ENCODE measurements at places on chromosomes 1 and 21.

- DNase-seq = peak; percentile 56
Observed at GRCh38 chr1:28359592-28360239, 9.8 kb upstream of the PHACTR4 start.

DNA sequence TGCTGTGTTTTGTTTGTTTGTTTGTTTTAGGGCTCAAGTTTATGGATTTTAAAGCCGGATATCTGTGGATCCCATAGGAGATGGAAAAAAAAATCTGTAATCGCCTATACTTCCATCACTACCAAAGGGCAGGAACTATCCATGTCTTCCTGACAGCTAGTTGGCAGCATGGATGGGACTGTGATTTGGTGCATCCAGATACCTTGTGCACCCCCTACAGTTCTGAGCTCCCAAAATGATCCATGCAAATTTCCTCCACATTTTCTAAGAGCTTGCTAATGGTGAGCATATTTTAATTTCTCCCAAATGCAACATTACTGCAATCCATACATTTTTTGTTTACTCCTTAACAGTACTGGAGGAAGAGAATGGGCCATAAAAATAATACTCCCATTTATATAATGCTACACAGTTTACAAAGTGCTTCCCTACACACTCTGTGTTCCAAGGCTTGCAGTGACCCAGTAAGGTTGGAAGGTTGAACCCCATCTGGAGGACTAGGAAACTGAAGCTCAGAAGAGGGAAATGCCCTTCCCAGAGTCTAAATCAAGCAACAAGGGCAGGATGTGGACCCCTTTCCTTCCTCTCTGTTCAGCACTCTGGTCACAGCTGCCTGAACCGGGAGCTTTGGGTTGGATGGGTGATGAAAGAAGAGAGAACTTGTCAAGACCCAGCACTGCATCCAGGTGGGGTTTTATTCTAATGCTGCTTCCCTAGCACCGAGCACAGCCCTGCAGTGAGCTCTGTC lies 48.0 kb downstream of the CAPN8 start:
- no peak for DNase-seq

- DNase-seq = no peak
Observed at GRCh38 chr1:183194527-183195141, 8.6 kb downstream of the LAMC2 start.

DNA sequence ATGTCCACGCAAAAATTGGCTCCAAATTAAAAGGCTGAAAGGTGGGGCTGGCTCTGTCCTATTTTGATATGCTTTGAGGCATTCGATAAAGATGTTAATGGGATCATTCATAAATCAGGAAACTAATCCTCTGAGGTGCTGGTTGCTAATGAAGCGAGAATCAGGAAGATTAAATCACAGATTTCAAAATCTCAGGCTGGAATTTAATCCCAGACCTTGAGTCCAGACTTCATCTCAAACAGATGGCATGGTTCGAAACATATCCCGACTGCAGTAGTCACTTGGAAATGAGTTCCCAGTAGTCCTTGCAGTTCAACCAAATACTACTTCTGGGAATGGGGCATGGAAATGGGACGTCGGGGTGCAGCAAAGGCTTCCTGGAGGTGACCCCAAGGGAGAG lies 4.5 kb upstream of the KLF17 start:
- DNase-seq = no peak

DNA sequence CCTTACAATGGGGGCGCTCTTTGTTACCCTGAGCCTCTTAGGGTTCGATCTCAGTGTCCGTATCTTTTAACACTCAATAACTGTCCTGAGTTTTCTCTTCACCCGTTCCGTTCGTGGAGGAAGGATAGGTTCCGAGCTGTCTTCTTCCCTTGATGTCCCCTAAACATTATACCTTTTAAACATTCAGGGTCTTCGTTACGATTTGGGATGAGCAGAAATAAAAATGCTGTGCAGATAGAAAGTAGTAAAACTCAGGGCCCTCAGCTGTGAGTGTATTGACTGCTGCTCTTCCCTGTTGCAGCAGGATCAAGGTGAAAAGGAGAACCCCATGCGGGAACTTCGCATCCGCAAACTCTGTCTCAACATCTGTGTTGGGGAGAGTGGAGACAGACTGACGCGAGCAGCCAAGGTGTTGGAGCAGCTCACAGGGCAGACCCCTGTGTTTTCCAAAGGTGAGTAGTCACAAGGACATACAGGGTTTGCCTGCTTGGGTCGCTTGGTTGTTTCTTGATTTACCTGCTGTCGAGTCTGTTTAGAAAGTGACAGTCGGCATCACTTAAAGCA lies 784 bp downstream of the RPL11 start:
- no peak for DNase-seq

GRCh38 chr1:31373056-31373896 lies at the start of gene FABP3:
Gene FABP3 (minus strand): TSS chr1:31373076. CDS start chr1:31373014, 62 bp downstream.
- peak; percentile 71 for DNase-seq

- no peak for DNase-seq
Observed at GRCh38 chr1:109116286-109116685, 2.4 kb downstream of the ELAPOR1 start.

DNA sequence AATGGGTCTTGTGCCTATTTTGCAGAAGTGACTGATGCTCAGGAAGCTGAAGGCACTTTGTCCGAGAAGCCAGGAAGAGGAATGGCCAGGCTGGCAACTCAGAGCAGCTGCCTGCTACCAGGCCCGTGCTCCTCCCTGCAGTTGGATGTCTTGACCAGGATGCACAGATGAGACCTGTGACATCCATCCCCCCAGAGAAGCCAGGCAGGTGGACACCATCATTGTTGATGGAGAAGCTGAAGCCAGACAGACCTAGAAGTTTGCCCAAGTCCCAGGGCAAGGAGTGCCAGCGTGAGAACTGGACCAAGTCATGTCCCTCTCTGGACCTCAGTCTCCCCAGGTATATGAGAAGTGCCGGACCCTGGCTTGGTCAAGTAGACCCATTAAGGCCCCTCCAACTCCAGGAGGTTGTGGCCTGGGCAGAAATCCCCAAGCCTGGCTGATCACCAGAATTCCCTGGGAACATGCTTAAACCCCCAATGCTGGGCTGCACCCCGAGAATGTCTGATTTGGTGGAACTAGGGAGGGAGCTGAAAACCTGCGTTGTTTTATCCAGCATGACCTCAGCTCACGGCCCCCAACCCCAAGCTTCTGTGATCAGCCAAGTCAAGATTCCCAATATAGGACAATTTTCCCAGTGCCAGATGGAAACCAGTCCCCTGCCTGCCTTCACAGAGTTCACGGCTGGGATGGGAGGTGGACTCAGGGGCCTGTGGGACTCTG lies 82.4 kb downstream of the CAMK2N1 start:
- DNase-seq = no peak

DNA sequence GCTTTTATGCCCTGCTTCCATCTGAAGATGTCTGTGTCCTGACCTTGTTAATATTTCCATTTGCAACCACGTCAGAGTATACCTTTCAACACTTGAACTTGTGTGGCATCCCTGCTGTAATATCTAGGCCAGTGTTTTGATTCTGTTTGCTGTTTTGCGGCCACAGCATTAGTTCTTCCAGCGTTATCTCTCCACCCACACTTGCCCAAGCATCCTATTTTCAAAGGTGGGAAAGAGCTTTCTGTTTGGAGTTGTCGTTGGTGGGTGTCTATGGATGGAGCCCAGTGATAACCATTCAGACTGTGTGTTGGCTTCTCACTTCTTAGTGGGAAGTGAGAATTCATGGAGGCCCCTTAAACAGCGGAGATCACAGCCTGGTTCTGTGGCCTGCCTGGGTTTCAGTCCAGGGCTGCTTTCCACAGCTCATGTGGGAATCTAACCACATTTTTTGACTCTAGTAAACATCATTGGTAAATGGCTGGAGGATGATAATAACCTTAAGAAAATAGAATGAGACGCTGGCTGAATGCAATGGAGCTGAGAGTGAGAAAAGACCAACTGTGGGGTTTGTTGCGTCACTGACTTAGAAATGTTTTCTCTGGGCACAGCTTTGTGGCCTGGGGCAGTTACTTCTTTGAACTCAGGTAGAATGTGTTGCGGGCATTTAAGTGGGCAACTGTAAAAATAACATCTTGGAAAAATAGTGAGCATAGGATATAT lies 7.6 kb downstream of the TENT5C start:
- DNase-seq = no peak

DNA sequence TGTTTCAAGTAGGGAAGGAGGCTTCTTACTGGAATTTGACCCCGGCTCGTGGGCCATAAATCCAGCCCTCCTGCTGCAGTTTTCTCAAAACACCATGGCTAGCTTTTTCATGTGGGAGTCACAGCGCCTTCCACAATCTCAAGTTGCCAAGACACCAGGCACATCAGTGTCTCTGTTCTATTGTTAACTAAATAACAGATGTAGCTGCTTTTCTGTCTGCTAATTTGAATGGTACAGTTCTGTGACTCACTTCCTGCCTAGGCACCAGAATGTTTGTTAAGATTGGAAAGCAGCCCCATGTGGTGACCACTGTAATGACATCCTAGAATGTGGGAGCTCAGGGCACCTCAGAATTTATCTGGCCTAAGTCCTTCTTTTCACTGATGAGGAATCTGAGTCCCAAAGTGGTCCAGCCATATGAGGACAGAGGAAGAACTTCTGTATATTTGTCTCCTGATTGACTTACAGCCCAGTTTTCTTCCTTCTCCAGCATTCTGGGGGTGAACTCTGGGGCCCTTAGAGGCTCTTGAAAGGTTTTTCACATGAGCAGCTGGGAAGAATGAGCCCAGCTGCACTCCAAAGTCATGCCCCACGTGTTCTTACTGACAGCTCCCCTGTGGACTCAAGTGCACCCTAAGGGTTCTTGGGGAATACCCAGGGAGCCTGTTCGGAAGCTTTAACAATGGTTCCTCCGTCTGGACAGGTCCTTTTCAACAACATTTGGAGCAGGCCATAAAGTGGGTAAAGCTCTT lies 27.5 kb downstream of the TRIM45 start:
- peak; percentile 61 for DNase-seq

GRCh38 chr1:225944951-225945350 lies 3.9 kb upstream of the LEFTY2 start:
- no peak for DNase-seq

- no peak for DNase-seq
Observed at GRCh38 chr1:11494771-11495170, 15.8 kb downstream of the DISP3 start.

DNA sequence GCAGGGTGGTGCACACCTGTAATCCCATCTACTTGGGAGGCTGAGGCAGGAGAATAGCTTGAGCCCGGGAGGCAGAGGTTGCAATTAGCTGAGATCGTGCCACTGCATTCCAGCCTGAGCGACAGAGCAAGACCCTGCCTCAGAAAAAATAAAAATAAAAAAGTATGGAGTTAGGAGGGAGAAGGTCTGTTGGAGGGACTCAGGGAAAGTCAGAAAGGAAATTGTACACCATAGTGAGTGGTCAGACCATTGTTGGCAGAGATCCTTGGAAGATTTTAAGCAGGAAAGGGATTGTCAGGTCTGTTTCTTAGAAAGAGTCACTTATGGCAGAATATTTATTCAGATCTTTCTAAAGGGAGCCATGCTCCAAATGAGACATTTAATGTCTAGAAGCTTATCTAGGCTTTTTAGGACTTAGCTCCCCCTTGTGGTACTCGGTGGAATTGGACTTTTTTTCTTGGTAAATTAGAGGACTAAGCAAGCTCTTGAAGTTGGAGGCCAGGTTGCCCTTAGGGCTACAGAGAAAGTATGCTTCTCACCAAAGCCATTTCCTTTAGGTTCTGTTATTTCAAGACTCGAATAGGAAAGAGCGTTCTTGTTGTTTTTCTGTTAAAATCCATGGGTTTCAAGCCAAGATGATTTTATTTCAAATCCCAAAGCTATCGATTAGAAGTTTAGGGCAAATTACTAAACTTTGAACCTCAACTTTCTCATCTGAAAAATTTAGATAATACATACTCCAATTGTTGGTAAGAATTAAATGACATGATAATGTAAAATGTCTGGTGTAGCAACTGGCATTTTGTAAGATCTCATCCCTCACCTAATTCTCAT lies 16.5 kb downstream of the MIA3 start:
- peak; percentile 93 for DNase-seq

GRCh38 chr1:109637446-109637845 lies 17.8 kb downstream of the AMPD2 start:
- DNase-seq = no peak

DNA sequence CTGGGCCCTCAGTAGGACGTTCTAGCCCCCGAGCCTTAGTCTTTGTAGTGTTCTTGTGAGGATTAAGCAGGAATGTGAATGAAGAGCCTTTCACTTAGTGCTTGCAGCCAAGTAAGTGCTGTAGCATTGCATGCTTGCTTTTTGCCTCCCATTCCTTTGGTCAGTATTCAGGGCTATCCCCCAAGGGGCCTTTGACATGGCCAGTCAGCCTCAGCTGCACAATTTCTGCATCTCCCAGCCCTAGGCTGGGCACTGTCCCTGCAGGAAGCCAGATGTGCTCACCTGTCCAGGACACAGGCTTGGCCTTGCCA lies 30.5 kb downstream of the SOX13 start:
- DNase-seq = no peak

GRCh38 chr1:93907718-93908117 lies 1.5 kb downstream of the GCLM start:
- peak; percentile 57 for DNase-seq

DNA sequence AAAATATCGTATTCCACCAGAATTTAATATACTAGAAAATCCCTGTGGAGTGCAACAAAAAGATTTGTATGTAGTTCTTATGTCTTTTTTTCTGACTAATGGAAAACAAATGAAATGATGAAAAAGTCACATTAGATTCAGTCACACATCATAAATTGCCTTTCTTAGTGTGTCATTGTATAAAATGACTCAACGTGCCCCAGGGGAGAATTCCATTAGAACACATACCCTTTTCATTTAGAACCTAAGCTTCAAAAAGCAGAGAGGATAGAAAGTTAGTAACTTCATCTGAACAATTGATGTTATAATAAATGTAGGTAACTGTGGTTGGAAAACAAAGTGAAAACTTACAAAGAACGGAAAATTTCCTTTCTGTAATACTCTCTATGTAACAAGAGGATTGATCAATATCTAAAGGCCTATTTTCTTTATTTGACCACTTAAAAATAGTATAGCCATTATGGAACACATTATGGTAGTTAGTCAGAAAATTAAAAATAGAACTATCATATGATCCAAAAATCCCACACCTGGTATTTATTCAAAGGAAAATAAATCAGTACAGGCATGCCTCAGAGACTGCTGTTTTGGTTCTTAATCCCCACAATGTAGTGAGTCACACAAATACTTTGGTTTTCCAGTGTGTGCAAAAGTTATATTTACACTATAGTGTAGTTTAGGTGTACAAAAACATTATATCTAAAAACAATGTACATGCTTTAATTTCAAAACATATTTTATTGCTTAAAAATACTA lies 1016.1 kb downstream of the KCNT2 start:
- peak; percentile 62 for DNase-seq

GRCh38 chr1:161046605-161047228 lies 940 bp upstream of the USF1 start:
- no peak for DNase-seq

GRCh38 chr1:169941982-169942830 lies 48.5 kb upstream of the SCYL3 start:
- no peak for DNase-seq

DNA sequence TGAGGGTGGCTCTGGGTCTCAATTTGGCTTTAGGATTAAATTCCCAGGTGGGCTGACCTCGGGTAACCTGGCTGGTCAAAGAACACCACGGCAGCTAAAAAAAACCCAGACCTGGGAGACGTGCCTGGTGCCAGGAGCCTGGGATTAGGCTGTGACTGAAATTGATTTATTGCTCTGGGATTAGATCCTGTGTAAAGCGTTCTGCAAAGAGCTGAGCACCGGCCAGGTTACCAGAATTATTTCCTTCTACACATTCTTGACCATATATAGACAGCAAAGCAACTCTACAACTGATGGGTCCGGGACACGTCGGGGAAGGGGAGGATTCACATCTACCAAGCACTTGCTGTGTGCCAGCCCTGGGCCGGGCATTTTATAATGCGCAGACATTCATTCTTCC lies 45.2 kb downstream of the TMCO4 start:
- DNase-seq = no peak
